ENCODE measurements at places on chromosomes 1 and 21.

GRCh38 chr21:30984889-30985288 is 53.4 kb downstream of the KRTAP19-8 start:
- no peak for DNase-seq

GRCh38 chr21:45947296-45947695 is 34.3 kb upstream of the COL6A1 start:
- DNase-seq = no peak

DNA sequence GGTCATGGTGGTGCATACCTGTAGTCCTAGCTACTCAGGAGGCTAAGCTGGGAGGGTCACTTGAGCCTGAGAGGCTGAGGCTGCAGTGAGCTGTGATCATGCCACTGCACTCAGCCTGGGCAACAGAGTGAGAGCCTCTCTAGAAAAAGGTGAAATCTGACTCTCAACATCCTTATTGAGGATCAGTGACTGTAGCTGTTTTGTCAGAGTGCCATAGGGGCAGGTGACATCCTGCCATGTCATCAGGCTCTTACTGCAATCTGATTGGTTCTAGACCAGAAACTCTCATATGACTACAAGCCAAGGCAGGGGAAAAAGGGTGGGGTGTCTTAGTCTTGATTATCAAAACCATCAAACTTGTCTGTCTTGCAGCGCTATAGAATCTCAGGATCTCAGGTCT is 62.8 kb upstream of the NGF start:
- no peak for DNase-seq

GRCh38 chr1:43757343-43758053 is 50.2 kb downstream of the ST3GAL3 start:
- no peak for DNase-seq

- no peak for DNase-seq
Observed at GRCh38 chr1:179079113-179079761, 2.6 kb upstream of the TOR3A start.

- DNase-seq = no peak
Observed at GRCh38 chr21:20728691-20729090, 269.5 kb upstream of the NCAM2 start.

GRCh38 chr1:205169248-205169647 is 42.3 kb downstream of the DSTYK start:
- DNase-seq = no peak

- no peak for DNase-seq
Observed at GRCh38 chr1:243848858-243849420, 1.1 kb downstream of the AKT3 start.

DNA sequence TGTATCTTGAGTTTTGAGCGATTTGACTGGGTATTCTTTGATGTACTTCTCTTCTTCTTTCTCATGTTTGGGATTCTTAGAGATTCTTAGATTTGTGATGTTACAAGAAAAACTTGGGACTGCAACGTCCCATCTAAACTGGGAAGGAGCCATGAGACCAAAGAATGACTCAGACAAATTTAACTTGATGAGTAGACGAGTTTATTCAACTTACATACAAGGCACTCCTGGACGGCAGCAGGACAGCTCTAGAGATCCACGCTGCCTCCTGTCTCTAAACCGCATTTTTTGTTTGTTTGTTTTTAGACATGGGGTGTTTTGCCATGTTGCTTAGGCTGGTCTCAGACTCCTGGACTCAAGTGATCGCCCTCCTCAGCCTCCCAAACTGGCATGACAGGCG is 137.1 kb downstream of the PIK3R3 start:
- DNase-seq = no peak

GRCh38 chr1:61083807-61084440 is 1.6 kb downstream of the NFIA start:
- DNase-seq = no peak

GRCh38 chr1:242139442-242139841 is 140.5 kb upstream of the MAP1LC3C start:
- DNase-seq = no peak

All from thoracic aorta (tissue), 2 donors.